CD4-positive, alpha-beta memory T cell (primary cell): ENCODE measurements at places on chromosomes 5 and 9. TPM values are rescaled to one million over a fixed set of nuclear protein-coding genes. Genes with fewer than 3 reads are reported as not detected.

The WNT8A gene
- not detected for total RNA-seq

GRCh38 chr5:172597755-172598155 lies 43.3 kb upstream of the NEURL1B start:
- no peaks in the 10 kb centered on the region for H3K4me1 ChIP-seq
- no peak overlapping the region for H3K27ac ChIP-seq
- no peaks in the 10 kb centered on the region for H3K27me3 ChIP-seq
- H3K36me3 ChIP-seq, result no peaks in the 10 kb centered on the region

The GFRA3 gene
- total RNA-seq, result not detected

The GGTA1 gene
- not detected for total RNA-seq

GRCh38 chr5:149429839-149430721 lies 51.0 kb upstream of the IL17B start:
- no peak overlapping the region for H3K4me3 ChIP-seq
- no peaks in the 10 kb centered on the region for H3K27me3 ChIP-seq
